ENCODE measurements at places on chromosomes 3 and 15.

DNA sequence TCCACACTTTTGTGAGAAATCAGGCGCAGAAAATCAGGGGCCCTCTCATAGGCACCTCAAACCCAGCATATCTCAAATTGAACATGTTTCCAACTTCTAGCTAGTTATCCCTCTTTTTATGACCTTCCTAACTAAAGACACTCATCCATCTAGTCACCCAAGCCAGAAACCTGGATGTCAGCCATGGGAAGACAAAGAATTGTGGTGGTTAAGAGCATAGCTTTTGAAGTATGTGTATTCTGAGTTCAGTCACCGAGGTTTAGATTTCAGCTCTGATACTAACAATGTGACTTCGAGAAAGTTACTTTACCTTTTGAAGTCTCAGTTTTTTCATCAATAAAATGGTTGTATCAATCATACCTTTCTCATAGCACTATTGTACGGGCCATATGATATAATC is 495.5 kb downstream of the NLGN1 start:
- no peak for DNase-seq

- DNase-seq, result no peak
These were observed 165.2 kb upstream of the PDZRN3 start for GRCh38 chr3:73789825-73790444.

DNA sequence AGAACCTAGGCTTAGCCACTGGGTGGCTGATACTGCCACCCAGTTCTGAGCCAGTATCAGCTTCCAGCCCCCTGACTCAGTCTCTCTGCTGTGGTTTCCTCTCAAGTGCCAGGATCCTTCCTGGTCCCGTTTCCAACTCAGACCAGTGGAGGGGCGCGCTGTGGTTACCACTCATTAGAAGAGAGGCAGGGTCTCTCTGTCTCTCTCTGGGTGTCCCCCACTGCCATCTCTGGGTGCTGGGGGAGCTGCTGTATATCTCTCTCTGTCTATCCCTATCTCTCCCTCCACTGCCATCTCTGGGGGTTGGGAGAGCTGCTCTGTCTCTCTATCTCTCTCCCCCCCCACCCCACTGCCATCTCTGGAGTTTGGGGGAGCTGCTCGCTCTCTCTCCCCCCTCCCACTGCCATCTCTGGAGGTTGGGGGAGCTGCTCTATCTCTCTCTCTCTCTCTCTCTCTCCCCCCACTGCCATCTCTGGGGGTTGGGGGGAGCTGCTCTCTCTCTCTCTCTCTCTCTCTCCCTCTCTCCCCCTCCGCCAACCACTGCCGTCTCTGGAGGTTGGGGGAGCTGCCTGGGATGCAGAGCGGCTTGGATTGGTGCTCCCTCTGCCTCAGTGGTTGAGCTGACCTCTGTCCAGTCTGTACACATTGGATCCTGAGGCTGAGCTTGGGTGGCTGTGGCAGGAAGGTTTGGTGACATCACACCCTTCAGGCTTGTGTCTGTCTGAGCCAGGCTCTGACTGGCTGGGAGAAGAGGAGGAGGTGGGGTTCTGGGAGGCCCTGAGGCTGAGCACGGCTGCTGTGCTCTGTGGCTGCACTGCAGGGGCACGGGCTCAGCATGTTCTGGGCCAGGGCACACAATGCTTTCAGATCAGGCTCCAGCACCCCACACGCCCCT is 98.9 kb downstream of the APBA2 start:
- no peak for DNase-seq

DNA sequence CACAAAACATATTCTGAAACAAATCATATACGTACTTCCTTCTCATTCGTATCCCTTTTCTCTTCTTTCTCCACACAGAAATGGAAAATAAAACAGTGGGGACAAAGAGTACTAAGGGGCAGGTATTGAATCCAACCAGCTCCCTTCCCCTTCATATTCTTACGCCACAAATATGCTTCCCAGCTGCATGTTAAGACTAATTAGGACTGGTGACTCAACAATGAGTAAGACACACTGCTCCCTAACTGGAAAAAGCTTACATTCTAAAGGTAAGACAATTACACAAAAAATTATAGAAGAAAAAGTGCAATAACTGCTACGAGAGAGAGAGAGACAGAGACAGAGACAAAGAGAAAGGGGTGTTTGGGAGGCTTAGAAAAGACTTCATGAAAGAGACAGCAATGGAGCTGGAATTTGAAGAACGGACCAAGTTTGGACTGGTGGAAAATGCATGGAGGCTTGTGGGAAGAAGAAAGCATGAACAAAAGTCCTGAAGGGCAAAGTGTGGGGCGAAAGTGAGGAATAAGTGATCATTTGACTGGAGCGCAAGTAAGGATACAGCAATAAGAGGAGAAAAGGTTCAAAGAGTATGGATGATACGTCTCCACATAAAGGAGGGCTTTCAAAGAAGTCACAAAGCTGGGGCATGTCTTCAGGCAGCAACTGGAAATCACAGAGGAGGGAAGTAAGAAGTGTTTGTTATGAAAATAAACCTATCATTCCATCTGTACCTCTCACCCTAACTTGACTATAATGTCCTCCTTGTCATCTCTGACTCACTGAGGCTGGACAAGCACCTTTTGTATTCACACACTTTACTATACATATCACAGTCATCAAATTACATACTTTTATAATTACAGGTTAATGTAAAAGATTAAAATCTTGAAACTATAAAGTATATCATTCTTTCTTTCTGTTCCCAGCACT is 49.2 kb downstream of the RYK start:
- DNase-seq, result no peak

Data from sigmoid colon (tissue), 7 donors.